Stimulated activated CD8-positive, alpha-beta memory T cell treated with anti-CD3 and anti-CD28 coated beads, Interleukin-4, amount 100 ng/mL, for 48 hours (primary cell): ENCODE measurements at places on chromosomes 7 and 10.

GRCh38 chr10:113071446-113071845, 121.4 kb downstream of the TCF7L2 start:
- no peak for DNase-seq

- DNase-seq, result no peak
Measured at GRCh38 chr10:69239136-69239535, 19.0 kb downstream of the HKDC1 start.

- no peak for DNase-seq
Measured at GRCh38 chr10:86803156-86803555, 46.7 kb downstream of the BMPR1A start.

DNA sequence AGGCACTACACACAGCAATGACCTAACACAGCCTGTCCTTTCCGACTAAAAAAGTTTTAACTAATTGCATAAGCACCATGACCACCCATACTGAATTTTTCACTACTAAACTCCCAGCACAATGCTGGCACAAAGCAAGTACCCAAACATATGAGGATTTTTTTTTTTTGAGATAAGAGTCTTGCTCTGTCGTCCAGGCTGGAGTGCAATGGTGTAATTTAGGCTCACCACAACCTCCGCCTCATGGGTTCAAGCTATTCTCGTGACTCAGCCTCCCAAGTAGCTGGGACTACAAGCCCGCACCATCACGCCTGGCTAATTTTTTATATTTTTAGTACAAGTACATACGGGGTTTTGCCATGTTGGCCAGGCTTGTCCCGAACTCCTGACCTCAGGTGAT, 5.1 kb downstream of the UBE2H start:
- DNase-seq, result no peak

GRCh38 chr7:1419688-1420087, 39.6 kb downstream of the MICALL2 start:
- DNase-seq, result no peak

- no peak for DNase-seq
Measured at GRCh38 chr10:5600908-5601307, 65.5 kb downstream of the ASB13 start.

DNA sequence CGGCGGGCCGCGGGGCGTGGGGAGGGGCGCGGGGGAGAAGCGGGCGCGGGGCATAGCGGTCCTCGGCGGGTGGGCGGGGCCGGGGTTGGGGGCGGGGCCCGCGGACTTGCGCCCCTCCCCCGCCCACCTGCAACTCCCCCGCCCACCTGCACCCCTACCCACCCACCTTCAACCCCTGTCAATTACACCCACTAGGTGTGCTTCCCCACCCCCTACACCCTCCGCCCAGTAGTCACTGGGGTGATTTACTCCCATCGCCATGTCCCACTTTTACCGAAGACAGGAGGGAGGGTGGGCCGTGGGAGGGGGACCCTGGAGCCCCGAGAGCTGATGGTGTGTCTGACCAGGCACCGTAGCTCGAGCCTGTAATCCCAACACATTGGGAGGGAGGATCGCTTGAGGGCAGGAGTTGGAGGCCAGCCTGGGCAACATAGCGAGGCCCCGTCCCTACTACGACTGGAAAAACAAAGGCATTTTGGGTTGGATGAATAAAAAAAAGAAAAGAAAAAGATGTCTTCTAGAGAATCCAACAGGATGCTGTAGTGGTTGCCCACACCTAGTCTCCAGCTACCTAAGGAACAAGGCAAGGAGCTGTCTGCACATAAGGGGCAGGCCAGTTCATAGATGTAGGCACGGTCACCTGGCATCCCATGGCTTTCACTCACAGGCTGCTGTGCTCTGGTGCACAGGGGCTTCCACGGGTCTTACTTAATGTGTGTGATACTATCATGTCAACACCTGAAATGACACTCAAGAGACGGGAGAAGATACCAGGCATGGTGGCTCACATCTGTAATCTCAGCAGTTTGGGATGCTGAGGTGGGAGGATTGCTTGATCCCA, 761 bp downstream of the KCTD7 start:
- DNase-seq, result peak; percentile 32

- no peak for DNase-seq
Measured at GRCh38 chr10:19702215-19702614, 114.0 kb upstream of the PLXDC2 start.

DNA sequence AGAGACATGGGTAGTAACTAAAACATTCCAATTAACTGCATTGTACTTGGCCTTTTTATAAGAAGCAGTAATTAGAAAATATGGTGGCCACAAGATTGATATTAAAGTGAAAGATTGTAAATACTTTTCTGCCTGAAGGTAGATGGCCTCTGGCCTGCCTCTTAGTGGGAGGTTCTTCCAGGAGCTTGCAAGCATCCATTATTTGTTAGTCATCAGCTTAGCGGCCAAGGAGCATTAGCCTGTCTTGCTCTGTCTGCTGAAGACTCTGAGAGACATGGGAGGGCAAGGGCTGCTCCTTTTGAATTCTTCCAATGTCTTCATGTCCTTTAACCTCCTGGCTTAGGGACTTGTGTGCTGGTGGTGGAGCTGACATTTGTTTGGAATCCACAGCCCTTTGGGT, 80.4 kb downstream of the TCF7L2 start:
- no peak for DNase-seq

DNA sequence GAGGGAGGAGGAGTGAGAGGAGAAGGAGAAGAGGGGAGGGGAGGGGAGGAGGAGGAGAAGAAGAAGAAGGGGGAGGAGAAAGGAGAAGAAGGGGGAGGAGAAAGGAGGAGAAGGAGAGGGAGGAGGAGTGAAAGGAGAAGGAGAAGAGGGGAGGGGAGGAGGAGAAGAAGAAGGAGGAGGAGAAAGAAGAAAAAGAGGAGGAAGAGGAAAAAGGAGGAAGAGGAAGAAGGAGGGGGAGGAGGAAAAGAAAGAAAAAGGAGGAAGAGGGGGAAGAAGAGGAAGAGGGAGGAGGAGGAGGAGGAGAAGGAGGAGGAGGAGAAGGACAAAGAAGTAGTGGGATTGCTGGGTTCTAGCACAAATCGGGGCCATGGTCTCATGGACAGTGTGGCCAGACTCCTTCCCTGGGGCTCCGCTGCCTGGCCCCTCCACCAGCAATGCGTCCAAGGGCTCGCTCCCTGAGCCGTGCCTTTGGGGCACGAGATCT, 4.2 kb upstream of the MAFK start:
- DNase-seq, result no peak

DNA sequence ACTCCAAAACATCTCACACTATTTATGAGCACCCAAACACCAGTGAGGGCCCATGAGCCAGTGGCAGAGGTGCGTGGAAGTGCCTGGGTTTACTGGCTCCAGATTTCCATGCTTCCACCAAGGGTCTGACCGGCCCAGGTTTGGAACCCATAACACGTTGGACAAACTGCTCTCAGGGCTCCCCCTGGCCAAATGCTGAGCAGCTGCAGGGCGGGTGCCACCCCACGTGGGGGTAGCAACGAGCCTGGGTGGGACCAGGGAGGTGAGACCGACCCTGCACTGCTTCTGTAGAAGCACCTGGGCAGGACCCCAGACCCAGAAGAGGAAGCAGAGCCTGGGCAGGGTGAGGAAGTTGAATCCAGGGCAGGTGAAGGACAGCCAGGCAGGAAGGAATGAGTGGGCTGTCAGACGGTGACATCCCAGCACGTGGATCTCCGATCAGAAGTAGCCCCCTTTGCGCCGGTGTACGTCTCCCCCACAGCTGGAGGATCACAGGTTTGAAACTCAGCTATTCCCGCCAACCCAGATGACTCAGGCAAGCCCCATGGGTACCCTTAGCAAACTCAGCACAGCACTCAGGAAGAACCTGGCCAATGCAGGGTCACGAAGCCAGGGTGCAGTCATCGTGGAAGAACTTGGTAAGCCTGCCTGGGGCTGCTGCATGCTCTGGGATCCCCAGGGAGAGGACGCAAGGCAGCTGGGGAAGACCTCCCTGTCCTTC, 100.4 kb upstream of the DDC start:
- DNase-seq, result no peak

DNA sequence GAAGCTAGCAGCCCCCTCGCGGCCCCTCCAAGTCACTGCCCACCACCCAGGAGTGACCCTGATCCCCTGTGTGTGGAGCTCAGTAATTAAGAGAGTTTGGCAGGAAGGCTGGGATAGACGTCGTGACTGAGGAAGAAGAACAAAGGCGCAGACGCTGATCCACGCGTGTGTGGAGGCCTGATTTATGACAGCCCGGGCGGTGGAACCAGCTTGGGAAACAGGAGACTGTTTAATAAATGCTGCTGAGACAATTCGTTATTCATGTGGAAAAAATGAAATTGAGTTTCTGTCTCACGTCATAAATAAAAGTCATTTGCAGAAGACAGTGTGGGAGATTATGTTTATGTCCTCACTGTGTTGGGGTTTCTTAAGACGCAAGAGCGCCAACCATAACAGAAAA, 130.8 kb downstream of the ELFN1 start:
- DNase-seq, result no peak

- no peak for DNase-seq
Measured at GRCh38 chr7:9889554-9889953, 1084.1 kb upstream of the PHF14 start.

DNA sequence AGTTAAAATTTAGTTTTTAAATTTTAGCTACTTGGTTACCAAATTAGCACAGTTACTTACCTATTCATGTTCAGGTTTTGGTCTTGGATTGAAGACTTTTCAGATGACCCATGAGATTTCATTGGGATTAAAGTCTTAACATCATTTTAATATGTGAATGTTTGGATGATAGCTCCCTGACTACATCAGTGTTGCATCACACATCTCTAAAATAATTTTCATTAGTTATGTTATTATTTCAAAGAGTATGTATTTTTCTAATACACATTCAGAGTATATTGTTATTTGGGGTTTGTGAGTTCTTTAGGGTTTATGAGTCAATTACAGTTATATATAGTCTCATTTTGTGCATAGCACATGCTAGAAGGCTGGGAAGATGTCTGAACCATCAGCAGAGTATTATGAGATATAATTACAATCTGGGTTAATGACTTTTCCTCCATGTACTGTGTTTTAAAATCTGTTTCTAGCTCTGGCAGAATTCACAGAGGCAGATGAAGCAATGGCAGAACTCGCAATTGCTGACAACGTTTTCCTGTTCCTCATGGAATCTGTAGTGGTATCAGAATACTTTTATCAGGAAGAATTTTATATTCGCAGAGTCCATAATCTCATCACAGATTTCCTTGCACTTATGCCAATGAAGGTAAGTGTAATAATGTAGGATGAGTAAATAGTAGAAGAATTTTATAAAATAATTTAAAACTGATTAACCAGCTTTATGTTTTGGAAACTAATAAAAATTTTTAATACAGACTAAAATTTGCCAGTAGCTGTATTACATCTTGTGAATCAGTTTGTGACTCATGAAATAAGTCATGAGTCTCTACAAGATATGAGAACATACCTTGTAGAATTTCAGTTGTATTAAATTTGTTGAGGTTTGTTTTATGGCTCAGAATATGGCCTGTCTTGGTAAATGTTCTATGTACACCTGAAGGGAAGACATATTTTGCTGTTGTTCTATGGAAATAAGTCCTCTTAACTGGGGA, 26.9 kb downstream of the NUP205 start:
- no peak for DNase-seq

GRCh38 chr7:99011706-99012404, 132.1 kb downstream of the SMURF1 start:
- peak; percentile 16 for DNase-seq

DNA sequence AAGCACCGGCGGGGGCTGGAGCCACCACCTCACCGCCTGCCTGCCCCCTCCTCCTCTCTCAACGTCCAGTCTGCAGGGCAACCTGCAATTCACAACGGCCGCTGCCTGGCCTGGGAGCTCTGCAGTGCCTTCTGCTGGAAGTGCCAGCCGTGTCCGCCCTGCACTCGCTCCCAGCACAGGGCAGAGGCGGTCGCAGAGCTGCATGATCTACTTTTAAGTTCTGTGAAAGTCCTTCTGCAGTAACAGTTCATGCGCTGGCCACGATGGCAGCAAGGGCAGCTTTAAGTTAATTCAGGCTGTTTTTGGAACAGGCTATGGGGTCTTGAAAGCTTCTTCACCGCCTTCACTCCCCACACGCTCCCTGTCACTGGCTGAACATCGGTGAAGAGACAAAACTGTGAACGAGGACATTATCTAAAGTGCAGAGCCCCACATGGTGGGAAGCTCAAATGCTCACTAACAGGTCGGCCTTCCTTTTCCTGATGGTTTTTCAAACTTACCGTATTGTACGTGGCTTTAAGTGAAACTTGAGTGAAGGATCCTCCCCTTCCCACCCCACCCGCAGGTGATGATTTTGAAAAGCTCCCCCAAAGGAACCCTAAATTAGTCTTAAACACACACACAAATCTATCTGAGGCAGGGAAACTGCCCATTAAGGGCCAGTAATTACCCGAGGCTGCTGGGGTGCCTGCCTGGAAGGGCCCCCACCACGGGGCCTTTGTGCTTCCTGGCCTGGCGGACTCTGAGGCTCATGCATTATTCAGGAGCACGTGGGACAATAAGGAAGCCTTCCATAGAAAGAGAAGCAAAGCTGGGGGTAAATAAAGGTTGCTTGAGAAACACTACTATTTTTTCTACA, 504.3 kb downstream of the DNAJB6 start:
- DNase-seq, result no peak

DNA sequence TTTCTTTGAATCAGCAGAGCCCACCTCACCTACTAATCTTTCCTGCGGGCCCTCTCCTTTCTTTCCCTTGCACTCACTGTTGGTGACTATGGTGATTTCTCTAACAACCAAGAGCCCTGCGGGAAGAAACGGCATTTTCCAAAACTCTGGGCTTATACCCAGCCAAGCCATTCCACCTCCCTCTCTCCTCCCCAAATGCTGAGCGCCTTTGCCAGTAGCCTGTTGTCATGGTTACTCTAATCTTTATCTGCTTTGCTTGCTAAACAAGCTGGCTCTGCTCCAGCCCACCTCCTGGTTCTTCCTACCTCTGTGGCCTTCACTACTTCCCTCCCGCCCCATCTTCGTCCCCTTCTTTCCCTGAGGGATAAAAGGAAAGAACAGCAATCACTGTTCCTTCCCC, 86.7 kb downstream of the DGKI start:
- DNase-seq, result no peak

GRCh38 chr7:25311346-25311745, 83.1 kb upstream of the NPVF start:
- no peak for DNase-seq

DNA sequence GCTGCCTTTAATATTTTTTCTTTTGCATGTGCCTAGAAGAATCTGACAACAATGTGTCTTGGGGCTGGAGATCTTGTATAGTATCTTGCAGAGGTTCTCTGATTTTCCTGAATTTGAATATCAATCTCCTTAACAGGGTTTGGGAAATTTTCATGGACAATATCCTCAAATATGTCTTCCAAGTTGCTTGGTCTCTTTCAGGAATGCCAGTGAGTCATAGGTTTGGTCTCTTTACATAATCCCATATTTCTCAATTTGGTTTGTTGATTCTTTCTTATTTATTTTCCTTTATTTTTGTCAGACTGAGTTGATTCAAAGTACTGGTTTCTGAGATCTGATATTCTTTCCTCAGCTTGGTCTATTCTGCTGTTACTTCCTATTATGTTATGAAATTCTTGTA, 208.7 kb upstream of the GLI3 start:
- no peak for DNase-seq

GRCh38 chr7:17709127-17709526, 231.2 kb downstream of the SNX13 start:
- DNase-seq, result no peak

GRCh38 chr10:132432176-132432540, 35.2 kb downstream of the PWWP2B start:
- no peak for DNase-seq
